Kidney capillary endothelial cell (primary cell): ENCODE measurements at places on chromosomes 7 and 10.

DNA sequence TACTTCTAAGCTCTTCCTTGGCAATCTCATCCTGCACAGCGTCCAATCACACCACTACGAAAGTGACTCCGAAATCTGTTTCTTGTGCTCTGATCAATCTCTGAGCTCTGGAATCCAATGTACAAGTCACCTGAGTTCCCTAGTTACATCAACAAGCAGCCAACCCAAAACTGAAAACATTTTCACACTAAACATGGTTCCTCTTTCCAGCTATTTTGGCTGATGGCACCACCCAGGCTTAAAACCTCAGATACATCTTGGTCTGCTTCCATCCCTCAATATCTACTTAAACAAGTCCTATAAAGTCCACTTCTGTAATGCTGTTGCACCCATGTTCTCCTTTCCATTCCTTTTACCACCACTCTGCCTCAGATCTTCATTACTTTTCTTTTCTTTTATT, 3.6 kb downstream of the BLOC1S2 start:
- DNase-seq: no peak

DNA sequence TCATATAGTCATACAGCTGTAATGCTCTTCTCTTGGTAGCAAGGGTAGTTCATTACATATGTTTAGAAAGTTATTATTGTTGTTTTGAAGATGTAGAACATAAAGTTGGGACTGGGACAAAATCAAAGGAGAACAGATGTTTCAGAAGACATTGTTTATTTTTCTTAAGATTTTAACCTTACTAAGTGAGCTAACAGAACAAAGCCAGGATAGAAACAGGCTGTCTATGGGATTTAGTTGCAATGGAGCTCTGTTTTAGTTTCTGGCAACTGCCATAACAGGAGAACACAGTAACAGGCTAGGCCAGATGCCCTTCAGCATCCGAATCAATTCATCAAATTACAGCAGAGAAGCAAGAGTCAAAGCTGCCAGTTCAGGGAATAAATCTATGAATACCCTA, 382.4 kb downstream of the ARL4A start:
- no peak for DNase-seq

- no peak for DNase-seq
Observed at GRCh38 chr7:135715055-135715522, 12.9 kb downstream of the SLC13A4 start.

GRCh38 chr7:156095908-156096539, 283.8 kb upstream of the SHH start:
- DNase-seq: no peak

GRCh38 chr7:93011351-93012294, 106.2 kb downstream of the SAMD9 start:
- peak; percentile 89 for DNase-seq

DNA sequence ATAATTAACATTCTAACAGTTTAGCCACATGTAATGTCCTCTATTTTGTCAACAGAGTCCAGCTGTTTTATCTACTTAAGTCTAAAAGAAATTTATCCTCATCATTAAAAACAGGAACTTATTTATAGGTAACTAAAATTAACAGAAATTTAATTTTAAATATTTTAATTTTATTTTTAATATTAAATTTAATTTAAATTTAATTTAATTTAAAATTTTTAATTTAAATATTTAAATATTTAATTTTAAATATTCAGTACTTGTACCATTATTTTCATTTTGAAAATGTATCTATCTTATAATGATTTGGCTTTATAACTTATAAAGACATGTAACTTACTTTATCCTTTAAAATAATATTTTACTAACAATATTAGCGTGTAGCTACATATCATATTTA, 1.0 kb upstream of the GPR22 start:
- DNase-seq: no peak

DNA sequence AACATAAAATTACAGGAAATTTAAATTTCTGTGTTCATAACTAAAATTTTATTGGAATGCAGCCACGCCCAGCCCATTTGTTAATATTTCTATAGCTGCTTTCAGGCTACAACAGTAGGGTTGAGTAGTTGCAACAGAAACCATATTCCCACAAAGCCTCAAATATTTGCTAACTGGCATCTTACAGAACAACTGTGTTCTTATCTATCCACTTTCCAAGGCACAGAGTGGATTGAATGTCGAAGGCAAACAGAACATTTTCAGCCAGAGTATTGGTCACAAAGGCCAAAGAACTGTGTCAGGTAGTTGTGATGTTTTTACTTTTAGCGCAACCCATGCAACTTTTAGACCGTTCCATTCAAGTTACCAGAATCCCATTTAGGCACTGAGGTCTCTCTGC, 51.1 kb upstream of the OPN4 start:
- DNase-seq: no peak
